ENCODE measurements at places on chromosomes 7 and 10. TPM values are rescaled to one million over a fixed set of nuclear protein-coding genes. Genes with fewer than 3 reads are reported as not detected.
A peak's percentile ranks its signal among the peaks of the same experiment; 100 is the strongest.

Gene PRTFDC1
- not detected for polyA plus RNA-seq

Gene SRRM3
- polyA plus RNA-seq, result not detected

GRCh38 chr10:53379956-53380355, 607.4 kb upstream of the MBL2 start:
- no peak for DNase-seq
- no peak overlapping the region for H3K4me3 ChIP-seq
- H3K27ac ChIP-seq, result no peak overlapping the region
- H3K27me3 ChIP-seq, result no peaks in the 10 kb centered on the region
- no peaks in the 10 kb centered on the region for H3K36me3 ChIP-seq
- no peaks in the 10 kb centered on the region for H3K4me1 ChIP-seq

DNA sequence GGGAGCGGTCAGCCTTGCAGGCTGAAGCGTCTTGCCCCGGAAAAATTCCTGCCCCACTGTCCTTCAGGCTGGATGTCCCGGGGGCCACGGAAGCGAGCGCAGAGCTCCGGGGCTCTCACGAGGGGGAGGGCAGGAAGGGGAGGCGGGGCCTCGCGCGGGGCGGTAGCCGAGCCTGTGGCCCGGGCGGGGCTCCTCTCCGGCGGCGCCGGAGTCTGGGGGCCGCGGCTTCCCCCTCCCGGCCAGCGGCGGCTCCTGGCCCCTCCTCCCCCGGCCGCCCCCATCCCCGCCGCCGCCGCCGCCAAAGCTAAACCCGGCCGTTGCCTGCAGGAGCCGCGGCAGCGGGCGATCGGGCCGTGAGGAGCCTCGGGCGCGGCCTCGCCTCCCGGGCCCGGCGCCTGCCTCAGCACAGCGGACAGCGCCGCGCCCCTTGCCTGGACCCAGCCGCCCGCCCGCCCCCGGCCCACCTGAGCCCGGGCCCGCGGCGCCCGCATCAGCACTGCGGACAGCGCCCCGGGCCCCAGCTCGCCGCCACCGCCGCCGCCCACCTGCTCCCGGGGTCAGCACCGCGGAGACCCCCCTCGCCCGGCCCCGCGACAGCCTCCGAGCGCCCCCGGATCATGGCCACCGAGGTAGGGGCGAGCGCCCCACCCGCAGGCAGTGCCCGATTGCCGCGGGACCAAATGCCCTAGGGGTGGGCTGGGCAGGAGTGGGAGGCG, at the start of gene GOLGA7B:
GOLGA7B (plus strand) TSS at position 157 of the 716 bp plus-strand sequence; CDS start at position 618, 461 bp downstream.
- no peak within 1 kb of the TSS for H3K27ac ChIP-seq
- no peak for DNase-seq
- peak within 1 kb of the TSS; percentile 43 for H3K4me3 ChIP-seq
- H3K4me1 ChIP-seq, result peaks cover 4% of the 10 kb centered on the region
- H3K27me3 ChIP-seq, result peaks cover 39% of the 10 kb centered on the region

Gene KCP
- polyA plus RNA-seq, result 0.16 TPM

Gene CHST15
- polyA plus RNA-seq, result 82.1 TPM

Gene CDC14C
- not detected for polyA plus RNA-seq

Gene HMX2
- polyA plus RNA-seq, result not detected

DNA sequence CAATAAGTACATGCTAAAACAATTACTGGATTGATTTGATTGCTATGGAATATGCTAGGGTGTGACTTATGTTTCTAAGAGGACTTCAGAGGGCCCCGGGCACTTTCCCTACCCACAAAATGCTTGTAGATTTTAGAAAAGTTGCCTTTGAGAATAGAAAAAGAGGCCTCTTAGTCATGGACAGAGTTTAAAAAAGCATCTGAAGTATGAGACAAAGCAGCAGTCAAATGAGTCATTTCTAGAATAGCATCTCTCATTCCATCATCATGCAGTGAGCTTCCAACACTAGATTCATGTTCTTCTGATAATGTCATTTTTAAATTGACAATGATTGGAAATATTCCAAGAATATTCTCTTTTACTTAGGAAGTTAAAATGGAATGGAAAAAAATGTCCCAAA, 675.1 kb upstream of the PCDH15 start:
- no peak overlapping the region for H3K4me3 ChIP-seq
- DNase-seq, result no peak
- H3K4me1 ChIP-seq, result no peaks in the 10 kb centered on the region
- H3K27ac ChIP-seq, result no peak overlapping the region
- no peaks in the 10 kb centered on the region for H3K27me3 ChIP-seq

- no peak for DNase-seq
- no peak overlapping the region for H3K4me3 ChIP-seq
- no peak overlapping the region for H3K27ac ChIP-seq
- peaks cover 99% of the 10 kb centered on the region for H3K36me3 ChIP-seq
- no peaks in the 10 kb centered on the region for H3K27me3 ChIP-seq
Measured at GRCh38 chr7:47351233-47352154, 230.4 kb downstream of the TNS3 start.

Gene GPR37
- not detected for polyA plus RNA-seq

- no peaks in the 10 kb centered on the region for H3K36me3 ChIP-seq
- H3K27ac ChIP-seq, result no peak overlapping the region
- H3K4me1 ChIP-seq, result no peaks in the 10 kb centered on the region
- H3K27me3 ChIP-seq, result no peaks in the 10 kb centered on the region
Measured at GRCh38 chr7:74502216-74502891, 48.6 kb downstream of the GTF2IRD1 start.

- H3K4me1 ChIP-seq, result no peaks in the 10 kb centered on the region
- H3K27me3 ChIP-seq, result no peaks in the 10 kb centered on the region
- no peaks in the 10 kb centered on the region for H3K36me3 ChIP-seq
- no peak overlapping the region for H3K27ac ChIP-seq
- no peak overlapping the region for H3K4me3 ChIP-seq
Measured at GRCh38 chr10:50882540-50882983, 2.9 kb downstream of the A1CF start.

Gene LIPF
- not detected for polyA plus RNA-seq

Gene LRRD1
- not detected for polyA plus RNA-seq

GRCh38 chr10:4177791-4178190, 392.8 kb upstream of the KLF6 start:
- H3K4me1 ChIP-seq, result peaks cover 15% of the 10 kb centered on the region
- DNase-seq, result no peak
- H3K27ac ChIP-seq, result no peak overlapping the region
- H3K36me3 ChIP-seq, result no peaks in the 10 kb centered on the region
- no peaks in the 10 kb centered on the region for H3K27me3 ChIP-seq

DNA sequence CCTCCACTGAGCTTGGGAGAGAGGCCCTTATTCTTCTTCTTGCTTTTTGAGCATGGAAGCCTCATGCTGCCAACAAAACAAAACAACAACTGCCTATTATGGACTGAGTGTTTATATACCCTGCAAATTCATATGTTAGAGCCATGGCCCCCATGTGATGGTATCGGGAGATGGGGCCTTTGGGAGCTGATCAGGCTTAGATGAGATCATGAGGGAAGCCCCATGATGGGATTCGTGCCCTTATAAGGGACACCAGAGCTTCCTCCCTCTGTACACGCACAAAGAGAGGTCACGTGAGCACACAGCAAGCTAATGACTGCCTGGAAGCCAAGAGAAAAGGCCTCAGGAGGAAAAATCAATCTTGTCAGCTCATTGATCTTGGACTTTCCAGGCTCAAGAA, 235.0 kb downstream of the FANK1 start:
- no peaks in the 10 kb centered on the region for H3K36me3 ChIP-seq
- no peak for DNase-seq
- H3K4me1 ChIP-seq, result peaks cover 27% of the 10 kb centered on the region
- H3K27ac ChIP-seq, result no peak overlapping the region
- no peak overlapping the region for H3K4me3 ChIP-seq

- H3K36me3 ChIP-seq, result no peaks in the 10 kb centered on the region
- no peak overlapping the region for H3K27ac ChIP-seq
- DNase-seq, result no peak
- H3K4me3 ChIP-seq, result no peak overlapping the region
- no peaks in the 10 kb centered on the region for H3K27me3 ChIP-seq
Measured at GRCh38 chr10:123912466-123912865, 20.9 kb upstream of the CPXM2 start.

- no peak overlapping the region for H3K27ac ChIP-seq
- no peaks in the 10 kb centered on the region for H3K36me3 ChIP-seq
- DNase-seq, result no peak
- H3K27me3 ChIP-seq, result no peaks in the 10 kb centered on the region
Measured at GRCh38 chr7:127967281-127967680, 64.0 kb downstream of the LRRC4 start.

DNA sequence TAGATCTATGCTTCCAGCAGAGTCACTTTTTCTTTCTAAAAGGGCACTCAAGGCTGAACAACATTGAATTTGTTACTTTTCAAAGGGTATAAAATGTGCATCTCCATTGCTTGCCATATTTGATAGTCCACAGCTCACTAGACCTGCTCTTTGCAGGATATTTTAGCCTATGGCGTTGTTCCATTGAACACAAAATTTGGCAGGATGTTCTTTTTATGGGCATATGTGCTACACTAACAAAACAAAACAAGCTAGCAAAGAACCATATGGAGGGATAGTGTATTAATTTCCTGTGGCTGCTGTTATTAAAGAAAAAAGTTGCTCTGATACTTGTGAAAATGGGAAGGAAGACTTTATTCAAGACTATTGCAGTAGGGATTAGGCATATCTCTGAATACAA, 828.7 kb downstream of the TYW1 start:
- H3K36me3 ChIP-seq, result no peaks in the 10 kb centered on the region
- no peaks in the 10 kb centered on the region for H3K27me3 ChIP-seq
- DNase-seq, result no peak
- H3K4me1 ChIP-seq, result no peaks in the 10 kb centered on the region

DNA sequence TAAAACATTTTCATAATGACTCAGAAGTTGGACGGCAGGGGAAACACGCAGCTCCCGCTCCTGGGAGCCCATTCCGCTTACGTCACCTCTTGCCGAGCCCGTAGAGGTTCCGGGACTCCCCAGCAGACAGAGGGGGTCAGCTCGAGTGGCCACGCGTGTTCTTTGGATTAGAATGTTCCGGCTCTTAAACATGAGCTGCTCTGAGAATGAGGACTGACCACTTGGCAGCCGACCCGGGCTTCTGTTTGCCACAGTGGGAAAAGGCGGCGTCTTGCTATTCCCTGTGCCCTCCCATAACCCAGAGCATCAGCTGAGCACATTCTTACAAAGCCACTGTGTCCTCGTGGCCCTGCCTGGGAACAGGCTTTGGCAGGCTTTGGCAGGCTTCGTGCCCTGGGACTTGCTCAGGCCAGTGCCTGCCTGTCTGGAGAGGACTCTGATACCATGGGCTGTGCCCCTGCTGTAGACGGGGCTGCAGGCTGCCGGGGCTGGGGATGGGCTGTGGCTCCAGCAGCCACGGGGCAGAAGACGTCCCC, 40.1 kb downstream of the PFKP start:
- no peak for DNase-seq
- H3K27ac ChIP-seq, result no peak overlapping the region
- H3K4me1 ChIP-seq, result no peaks in the 10 kb centered on the region
- peaks cover 41% of the 10 kb centered on the region for H3K36me3 ChIP-seq

- H3K4me1 ChIP-seq, result no peaks in the 10 kb centered on the region
- no peak for DNase-seq
- no peak overlapping the region for H3K4me3 ChIP-seq
- H3K36me3 ChIP-seq, result no peaks in the 10 kb centered on the region
- H3K27ac ChIP-seq, result no peak overlapping the region
- H3K27me3 ChIP-seq, result no peaks in the 10 kb centered on the region
Measured at GRCh38 chr7:2970861-2971260, 72.8 kb downstream of the CARD11 start.

GRCh38 chr7:155590215-155591018, 44.1 kb upstream of the CNPY1 start:
- H3K27ac ChIP-seq, result peak overlapping the region; percentile 86
- peaks cover 90% of the 10 kb centered on the region for H3K4me1 ChIP-seq
- no peaks in the 10 kb centered on the region for H3K36me3 ChIP-seq
- no peaks in the 10 kb centered on the region for H3K27me3 ChIP-seq
- peak overlapping the region; percentile 40 for H3K4me3 ChIP-seq

Gene C10orf105
- polyA plus RNA-seq, result 0.48 TPM

GRCh38 chr7:22669692-22670421, 57.1 kb upstream of the IL6 start:
- no peak for DNase-seq
- no peak overlapping the region for H3K4me3 ChIP-seq
- H3K4me1 ChIP-seq, result peaks cover 9% of the 10 kb centered on the region
- no peaks in the 10 kb centered on the region for H3K27me3 ChIP-seq
- H3K27ac ChIP-seq, result no peak overlapping the region

DNA sequence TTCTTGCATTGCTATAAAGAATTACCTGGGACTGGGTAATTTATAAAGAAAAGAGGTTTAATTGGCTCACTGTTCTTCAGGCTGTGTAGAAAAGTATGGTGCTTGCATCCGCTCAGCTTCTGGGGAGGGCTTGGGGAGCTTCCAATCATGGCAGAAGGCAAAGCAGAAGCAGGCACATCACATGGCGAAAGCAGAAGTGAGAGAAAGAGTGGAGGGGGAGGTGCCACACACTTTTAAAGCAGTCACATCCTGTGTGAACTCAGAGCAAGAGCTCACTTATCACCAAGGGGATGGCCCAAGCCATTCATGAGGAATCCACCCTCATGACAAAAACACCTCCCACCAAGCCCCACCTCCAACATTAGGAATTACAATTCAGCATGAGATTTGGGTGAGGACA, 303.5 kb downstream of the OTUD1 start:
- H3K27ac ChIP-seq, result no peak overlapping the region
- no peak overlapping the region for H3K4me3 ChIP-seq
- H3K4me1 ChIP-seq, result no peaks in the 10 kb centered on the region

DNA sequence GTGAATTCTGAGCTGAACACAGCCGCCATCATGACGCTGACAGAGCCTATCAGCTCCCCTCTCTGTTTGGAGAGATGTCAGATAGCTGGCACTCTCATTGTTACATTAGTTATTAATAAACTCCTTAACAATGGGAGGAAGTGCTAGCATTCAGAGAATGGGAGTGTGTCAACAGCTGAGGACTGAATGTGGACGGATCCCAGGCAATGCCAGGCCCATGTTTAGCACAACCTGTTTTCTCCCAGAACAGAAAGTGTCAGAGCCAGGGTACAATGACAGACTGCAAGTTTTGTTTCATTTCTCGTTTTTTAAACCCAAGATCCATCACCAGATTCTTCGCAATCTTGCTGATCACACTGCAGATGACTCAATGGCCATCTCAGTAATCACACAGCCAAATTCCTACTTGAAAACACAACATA, 99.6 kb downstream of the PRPF18 start:
- H3K27ac ChIP-seq, result no peak overlapping the region
- peak; percentile 47 for DNase-seq
- peaks cover 5% of the 10 kb centered on the region for H3K4me1 ChIP-seq
- no peaks in the 10 kb centered on the region for H3K36me3 ChIP-seq
- H3K4me3 ChIP-seq, result no peak overlapping the region
- no peaks in the 10 kb centered on the region for H3K27me3 ChIP-seq

Gene ITPRIP
- polyA plus RNA-seq, result 35.7 TPM
